ENCODE measurements at places on chromosomes 6 and 20. TPM values are rescaled to one million over a fixed set of nuclear protein-coding genes. Genes with fewer than 3 reads are reported as not detected.

PREX1 gene
- total RNA-seq: not detected

DDX43 gene
- total RNA-seq: not detected

JPH2 gene
- total RNA-seq: not detected

COX4I2 gene
- not detected for total RNA-seq

TSPYL1 gene
- 38.8 TPM for total RNA-seq

BIRC7 gene
- 23.3 TPM for total RNA-seq

TSPO2 gene
- not detected for total RNA-seq

TCF15 gene
- not detected for total RNA-seq

ETV7 gene
- not detected for total RNA-seq

FHL5 gene
- not detected for total RNA-seq

SLC17A2 gene
- not detected for total RNA-seq

PI3 gene
- not detected for total RNA-seq

SAMD5 gene
- not detected for total RNA-seq

ZNF184 gene
- 18.8 TPM for total RNA-seq

Data from Karpas-422 (cell line).